EL (cell line): ENCODE measurements at places on chromosomes 6 and 20.

- DNase-seq = no peak
Observed at GRCh38 chr6:136772685-136773472, 19.4 kb downstream of the MAP3K5 start.

DNA sequence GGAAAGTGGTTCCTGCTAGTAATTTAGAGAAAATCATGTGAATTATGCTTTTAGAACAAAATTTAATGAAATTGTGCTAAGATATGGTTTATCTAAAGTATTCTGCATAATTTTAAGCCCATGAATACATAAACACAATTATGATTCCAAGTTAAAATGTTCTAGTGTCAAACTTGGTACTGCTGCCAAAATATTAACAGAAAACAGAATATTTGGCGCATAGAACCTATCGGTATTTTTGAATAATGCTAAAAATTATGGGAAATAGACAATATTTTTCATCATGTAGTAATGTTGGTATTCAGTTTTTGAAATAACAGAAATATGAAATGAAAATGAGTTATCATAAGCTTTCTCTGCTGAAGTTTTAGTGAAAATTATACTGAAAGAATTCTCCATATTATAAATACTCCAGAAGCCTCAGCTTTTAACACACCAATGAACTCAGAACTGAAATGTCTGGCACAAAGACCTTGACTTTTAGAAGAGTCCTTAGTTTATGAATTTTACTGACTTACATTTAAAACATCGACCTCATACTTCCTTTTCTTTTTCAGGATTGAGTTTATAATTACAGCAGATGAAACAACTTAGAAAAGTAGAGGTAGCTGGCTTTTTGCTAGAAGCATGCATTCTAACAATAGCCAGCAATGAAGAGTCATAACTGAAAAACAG is 1192.3 kb upstream of the GJE1 start:
- no peak for DNase-seq

DNA sequence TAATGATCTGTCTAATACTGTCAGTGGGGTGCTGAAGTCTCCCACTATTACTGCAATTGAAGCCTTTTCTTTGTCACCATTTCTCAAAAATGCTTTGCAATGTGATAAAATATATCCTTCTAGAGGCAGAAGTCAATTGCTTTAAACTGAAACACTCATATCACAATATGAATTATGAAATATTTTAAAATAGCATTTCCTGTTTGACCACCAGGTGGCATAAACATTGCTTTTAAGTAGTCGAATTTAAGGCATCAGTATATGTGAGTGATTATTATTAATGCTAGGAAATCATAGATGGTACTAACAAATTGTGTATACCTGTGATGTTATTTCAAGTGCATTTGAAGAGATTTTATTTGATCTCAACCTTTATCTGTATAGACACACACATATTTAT is 87.5 kb downstream of the MEI4 start:
- DNase-seq = peak; percentile 4

DNA sequence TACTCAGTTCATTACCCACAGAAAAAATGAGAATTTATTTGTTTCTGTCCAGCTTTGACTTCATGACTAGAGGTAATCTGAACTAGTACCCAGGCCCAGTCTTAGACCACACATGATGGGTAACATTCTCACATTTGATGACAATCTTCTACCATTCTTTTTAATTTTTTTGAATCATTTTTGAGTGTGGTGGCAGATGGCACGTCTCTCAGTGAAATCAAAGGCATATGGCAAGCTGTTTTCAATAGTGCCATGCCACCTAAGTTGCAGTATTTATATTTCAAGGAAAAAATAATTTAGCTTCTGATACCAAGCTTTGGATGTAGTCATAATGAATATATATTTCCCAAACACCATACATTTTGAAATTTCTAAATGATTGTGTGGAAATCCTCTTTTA is 88.8 kb upstream of the HS3ST5 start:
- no peak for DNase-seq

DNA sequence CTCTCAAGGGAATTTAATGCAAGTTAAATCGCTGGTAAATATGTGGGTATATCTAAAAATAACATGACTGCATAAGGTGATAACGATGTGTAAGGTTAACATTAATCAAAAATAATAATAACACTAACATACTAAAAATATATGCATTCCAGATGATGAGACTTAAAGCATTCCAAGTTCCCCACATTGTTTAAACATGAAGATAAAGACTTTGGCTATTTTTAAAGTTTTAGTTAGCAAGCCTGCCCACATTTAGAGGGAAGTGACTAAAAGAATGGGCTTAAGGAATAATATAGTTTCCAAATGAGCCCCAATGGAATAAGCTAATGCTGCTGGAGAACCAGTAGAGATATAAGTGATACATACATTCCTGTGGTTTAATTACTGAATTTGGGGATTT is 941.3 kb downstream of the TBC1D32 start:
- DNase-seq = no peak

GRCh38 chr6:98844244-98845210 is 10.2 kb downstream of the POU3F2 start:
- no peak for DNase-seq

GRCh38 chr6:4078691-4079471 is at the start of gene FAM217A:
FAM217A (minus strand) TSS chr6:4079137; CDS start chr6:4077414, 1,723 bp downstream.
- no peak for DNase-seq

GRCh38 chr6:15250187-15251168 is 4.6 kb downstream of the JARID2 start:
- DNase-seq = no peak

DNA sequence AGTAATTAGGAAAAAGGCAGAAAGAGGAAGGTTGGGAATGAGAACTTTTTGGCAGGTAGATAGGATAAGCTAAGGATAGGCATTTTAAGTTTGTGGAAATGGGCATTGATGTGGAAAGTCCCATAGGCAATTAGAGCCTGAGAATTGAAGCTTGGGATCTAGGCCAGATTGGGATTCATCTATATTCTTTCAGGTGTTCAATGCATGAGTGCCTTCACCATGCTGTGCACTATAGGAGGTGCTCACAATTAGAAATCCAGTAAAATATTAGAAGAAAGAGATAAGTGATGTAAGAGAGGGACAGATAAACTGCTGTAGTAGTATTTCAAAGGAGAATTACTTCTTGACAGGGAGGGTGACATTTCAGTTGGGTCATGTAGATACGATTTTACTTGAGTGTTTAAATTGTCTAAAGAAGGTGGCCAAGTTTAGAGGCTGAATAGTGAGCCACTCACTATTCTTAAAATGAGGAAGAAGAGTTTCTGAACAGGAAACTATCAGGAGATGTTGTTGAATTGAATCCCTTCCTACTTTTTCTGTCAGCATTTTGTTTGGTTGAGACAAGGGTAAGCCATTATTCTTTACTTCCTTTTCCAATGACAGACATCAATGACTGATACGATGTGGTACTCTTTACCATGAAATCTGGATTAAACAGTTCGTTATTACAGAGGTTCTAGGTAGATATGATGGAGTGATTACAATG is 31.0 kb upstream of the CTAGE9 start:
- no peak for DNase-seq

GRCh38 chr6:5997420-5997987 is 9.2 kb downstream of the NRN1 start:
- DNase-seq = no peak

GRCh38 chr6:72286911-72287311 is 335.0 kb upstream of the KCNQ5 start:
- peak; percentile 78 for DNase-seq

GRCh38 chr6:104728448-104728847 is 131.3 kb downstream of the HACE1 start:
- DNase-seq = peak; percentile 40

DNA sequence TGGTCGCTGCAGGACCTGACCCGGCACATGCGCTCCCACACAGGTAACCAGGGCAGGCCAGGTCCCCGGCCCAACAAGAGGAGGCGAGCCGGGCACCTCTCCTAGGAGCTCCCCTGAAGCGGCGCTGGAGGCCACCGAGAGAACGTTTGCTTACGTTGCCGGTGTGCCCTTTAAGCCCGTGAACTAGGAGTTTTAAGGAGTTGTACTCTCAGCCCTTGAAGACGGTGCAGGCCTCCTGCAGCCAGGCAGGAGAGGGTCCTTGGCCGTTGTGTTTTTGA is 65.9 kb downstream of the SSR1 start:
- DNase-seq = no peak

DNA sequence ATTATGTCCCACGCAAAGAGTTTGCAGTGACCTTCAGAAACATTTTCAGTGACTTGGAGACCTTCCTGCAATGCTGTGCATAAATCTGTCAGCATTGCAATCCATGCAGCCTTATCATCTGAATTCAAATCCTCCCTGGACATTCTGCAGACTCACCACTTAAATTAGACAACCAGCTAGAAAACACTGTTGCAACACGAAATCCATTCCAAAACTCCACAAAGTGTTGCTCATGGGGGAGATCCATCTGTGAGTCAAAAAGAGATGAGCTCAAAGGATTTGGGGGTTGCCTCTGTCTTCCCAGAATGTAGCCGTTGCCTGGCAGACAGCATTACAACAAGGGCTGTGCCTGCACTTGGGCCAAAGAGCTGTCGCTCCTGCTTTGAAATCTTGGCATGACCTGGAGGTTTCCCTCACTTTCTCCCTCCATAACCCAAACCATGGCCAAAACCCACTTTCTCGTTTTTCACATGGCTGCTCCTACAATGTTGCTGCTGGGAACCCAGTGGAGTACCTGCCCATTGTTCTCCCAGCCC is 163.5 kb upstream of the CDYL start:
- DNase-seq = no peak

- DNase-seq = peak; percentile 43
Observed at GRCh38 chr6:147648916-147649315, 140.4 kb downstream of the SAMD5 start.

- no peak for DNase-seq
Observed at GRCh38 chr6:143953922-143954321, 54.1 kb downstream of the PLAGL1 start.

DNA sequence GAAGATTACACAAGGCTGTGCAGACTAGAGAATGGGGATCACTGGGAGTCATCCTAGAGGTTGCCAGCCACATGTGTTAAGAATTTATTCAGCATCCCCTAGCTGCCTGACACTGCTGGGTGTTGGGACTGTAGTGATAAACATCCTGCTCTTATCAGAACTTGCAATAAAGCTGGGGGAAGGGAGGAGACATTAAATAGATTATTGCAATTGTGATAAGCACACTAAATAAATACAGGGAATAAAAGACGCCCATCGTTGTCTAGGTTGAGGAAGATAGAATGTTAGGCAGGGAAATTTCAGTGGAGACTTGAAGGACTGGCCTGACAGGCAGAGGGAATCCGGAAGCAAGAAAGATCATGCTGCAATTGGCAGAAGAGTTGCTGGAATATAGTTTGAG is 33.2 kb upstream of the TRAM2 start:
- DNase-seq = no peak

- DNase-seq = no peak
Observed at GRCh38 chr6:158769234-158769770, 49.9 kb downstream of the EZR start.

- no peak for DNase-seq
Observed at GRCh38 chr20:57374931-57375651, 16.1 kb upstream of the RBM38 start.

DNA sequence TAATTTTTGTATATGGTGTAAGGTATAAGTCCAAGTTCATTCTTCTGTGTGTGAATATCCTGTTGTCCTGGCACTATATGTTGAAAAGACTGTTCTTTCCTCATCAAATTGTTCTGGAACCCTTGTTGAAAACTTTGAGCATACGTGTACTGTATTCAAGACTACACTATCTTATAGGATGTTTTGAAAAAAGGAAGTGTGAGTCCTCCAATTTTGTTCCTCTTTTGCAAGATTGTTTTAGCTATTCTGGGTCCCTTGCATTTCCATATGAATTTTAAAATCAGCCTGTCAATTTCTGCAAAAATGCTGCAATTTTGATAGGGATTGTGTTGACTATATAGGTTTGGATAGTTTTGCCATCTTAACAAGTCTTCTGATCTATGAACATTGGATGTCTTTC is 195.2 kb downstream of the BACH2 start:
- DNase-seq = no peak

GRCh38 chr6:131717836-131718542 is 7.2 kb upstream of the CTAGE9 start:
- no peak for DNase-seq

DNA sequence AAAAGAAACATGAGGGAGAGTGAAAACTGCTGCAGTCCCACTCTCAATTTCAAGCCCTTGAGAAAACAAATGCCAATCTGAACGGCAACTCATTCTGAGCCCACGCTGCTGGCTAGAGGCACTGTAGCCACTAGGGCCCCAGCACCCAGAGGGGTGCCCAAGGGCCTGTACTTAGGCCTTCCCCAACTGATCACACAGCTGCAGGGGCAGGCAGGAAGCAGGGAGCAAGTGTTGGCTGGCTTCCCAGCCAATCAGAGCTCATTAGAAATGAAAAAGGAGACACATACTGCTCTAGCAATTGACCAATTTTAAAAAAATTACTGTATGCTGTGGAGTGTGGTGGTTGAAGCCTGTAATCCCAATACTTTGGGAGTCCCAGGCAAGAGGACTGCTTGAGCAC is 3.7 kb upstream of the BEND3 start:
- peak; percentile 24 for DNase-seq

DNA sequence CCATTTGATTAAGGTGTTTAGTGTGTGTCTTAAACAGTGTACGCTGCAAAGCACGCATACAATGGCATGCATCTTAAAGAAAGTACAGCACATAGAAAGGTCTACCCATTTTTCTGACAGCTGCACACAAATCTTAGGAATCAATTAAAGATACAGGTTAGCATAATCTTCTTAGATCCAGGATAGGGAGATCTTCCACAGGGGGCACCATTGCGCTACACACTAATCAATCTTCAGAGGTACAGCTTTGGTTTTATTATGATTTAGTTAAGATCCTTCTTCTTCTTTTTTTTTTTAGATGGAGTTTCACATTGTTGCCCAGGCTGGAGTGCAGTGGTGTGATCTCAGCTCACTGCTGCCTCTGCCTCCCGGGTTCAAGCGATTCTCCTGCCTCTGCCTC is 63.7 kb upstream of the BEND3 start:
- peak; percentile 21 for DNase-seq
